ENCODE measurements at places on chromosomes 5 and 9.

DNA sequence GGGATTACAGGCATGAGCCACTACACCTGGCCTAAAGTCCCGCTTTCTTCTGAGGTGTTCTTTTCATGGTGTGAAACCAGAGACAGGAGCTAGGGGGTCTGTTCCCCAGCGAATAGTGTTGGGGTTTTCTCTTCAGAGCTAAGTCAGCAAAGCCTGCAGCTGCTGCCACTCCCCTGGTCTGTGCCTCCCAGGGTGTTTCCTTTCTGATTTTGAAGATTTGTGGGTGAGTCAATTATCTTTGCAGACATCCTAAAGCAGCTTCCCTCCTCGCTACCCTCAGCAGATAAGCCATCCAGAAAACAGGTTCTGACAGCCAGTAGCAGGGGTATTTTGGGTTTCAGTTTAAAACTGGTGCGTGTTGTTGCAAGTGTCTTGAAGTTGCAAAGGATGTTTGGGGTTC, 72.0 kb upstream of the IQGAP2 start:
- no peak for DNase-seq

- DNase-seq, result no peak
Observed at GRCh38 chr5:177510567-177511053, 984 bp upstream of the DOK3 start.

- peak; percentile 67 for DNase-seq
Observed at GRCh38 chr5:152883066-152883775, 478.1 kb upstream of the NMUR2 start.

GRCh38 chr5:10825897-10826644, 65.0 kb upstream of the DAP start:
- no peak for DNase-seq

- no peak for DNase-seq
Observed at GRCh38 chr5:14252793-14253192, 109.7 kb downstream of the TRIO start.

DNA sequence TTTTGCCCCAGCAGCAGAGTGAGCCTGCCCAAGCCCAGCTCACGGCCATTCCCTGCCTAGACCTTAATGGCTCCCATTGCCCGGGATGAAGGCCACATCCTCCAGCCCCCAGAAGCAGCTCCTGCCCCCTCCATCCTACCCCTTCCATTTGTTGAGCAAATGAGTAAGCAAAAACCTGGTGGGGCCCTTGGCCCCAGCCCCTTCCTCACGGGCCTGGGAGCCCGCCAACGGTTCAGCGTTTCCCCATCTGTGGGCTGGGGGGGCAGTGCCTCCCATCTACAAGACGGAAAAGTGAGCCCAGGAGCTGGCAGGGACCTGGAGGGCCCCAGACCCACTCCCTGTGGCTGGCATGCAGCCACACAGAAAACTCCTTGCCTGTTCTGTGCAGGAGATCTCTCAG, 4.4 kb downstream of the CCDC187 start:
- DNase-seq, result no peak

DNA sequence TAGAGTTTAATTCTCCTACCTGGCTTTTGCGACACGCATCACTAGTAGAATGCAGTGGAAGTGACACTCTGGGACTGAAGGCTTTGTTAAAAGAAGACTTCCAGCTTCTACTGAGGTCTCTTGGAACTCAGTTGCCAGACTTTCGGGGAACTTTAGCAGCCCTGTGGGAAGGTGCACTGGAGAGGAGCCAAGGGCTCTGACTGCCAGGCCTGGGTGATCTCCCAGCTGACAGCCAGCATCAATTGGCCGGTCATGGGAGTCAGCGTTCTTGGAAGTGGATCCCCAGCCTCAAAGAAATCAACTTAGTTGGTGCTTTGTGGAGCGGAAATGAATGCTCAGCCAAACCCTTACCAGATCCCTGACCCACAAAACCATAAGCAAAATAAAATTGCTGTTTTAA, 87.1 kb downstream of the OSTF1 start:
- no peak for DNase-seq

DNA sequence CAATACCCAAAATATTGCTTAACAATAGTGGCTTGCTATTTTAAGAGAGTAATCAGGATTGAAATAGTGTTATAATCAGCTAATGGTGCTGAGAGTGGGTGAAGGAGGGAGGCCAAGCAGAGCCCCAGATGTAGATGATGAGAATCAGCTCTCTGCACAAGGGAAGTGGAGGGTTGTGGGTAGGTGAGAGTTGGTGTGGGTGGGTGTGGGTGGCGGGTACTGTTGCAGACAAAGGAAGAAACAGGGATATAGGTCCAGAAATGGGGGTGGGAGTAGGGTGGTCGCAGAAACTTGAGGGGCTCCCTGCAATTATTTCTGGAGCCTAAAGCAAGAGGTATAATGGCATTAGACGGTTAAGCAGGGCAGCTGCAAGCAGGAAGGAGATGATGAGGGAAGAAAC, 7.4 kb upstream of the ADCY2 start:
- no peak for DNase-seq

- DNase-seq, result peak; percentile 85
Observed at GRCh38 chr9:15509931-15510788, 610 bp downstream of the PSIP1 start.
